ENCODE measurements at places on chromosomes 6 and 20. TPM values are rescaled to one million over a fixed set of nuclear protein-coding genes. Genes with fewer than 3 reads are reported as not detected.

DNA sequence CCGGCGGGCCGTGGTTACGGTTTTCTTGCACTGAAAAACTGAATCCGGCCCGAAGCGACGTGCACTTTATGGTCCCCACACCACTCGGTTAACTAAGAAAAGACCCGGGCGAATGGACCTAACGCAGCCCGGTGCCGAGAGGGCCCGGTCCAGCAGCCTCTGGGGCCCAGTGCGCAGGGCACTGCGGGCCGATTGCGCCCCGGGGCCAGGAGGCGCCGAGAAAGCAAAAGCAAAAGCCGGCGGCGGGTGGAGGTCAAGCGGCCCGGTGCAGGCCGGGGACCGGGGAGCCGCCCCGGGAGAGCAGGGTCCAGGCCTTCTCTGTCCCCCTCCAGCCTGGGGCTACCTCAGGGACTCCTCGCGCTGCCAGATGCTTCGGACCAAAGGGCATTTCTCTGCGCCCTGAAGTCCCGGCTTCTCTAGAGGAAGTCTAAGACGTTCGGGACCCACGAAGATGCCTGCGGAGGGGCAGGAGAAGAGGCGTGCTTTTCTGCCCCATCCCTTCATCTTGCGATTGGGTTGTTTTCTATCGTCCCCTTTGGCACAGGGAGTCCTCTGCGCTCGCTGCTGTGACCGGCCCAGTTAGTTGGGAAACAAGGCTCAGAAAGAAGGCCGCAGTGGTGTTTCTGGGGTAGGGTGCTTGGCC, 4.4 kb downstream of the FOXF2 start:
- no peak overlapping the region for H3K27ac ChIP-seq
- H3K4me1 ChIP-seq, result no peaks in the 10 kb centered on the region
- DNase-seq, result no peak

DNA sequence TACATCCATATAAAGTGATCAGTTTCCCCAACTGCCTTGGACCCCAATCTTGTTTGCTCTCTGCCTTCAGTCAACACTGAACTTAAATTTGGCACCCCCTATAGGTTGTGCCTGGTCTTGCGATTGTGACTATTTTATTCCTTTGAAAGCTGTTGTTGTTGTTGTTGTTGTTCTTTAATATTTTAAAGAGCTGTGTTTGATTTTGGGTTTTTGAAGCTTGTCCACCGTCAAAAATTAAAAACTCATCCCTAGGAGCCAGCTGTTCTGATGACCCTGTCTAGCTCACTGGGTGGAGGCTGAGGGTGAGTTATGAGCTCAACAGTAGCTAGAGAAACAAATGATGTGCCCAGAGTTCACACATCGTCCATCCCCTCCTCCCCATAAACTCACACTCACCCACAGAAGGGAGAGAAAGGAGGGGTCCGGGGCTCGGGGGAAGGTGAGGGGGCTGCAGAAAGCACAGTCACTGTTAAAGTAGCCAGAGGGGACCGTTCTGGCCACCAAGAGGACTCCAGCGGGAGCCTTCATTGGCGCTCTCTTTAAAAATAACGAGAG, 4.0 kb downstream of the SIM1 start:
- DNase-seq, result no peak
- peaks cover 83% of the 10 kb centered on the region for H3K27me3 ChIP-seq
- no peaks in the 10 kb centered on the region for H3K36me3 ChIP-seq

- H3K36me3 ChIP-seq, result no peaks in the 10 kb centered on the region
- no peak for DNase-seq
- H3K4me3 ChIP-seq, result no peak overlapping the region
- no peak overlapping the region for H3K27ac ChIP-seq
- H3K27me3 ChIP-seq, result no peaks in the 10 kb centered on the region
These were observed 266.3 kb downstream of the EPM2A start for GRCh38 chr6:145469021-145469420.

DNA sequence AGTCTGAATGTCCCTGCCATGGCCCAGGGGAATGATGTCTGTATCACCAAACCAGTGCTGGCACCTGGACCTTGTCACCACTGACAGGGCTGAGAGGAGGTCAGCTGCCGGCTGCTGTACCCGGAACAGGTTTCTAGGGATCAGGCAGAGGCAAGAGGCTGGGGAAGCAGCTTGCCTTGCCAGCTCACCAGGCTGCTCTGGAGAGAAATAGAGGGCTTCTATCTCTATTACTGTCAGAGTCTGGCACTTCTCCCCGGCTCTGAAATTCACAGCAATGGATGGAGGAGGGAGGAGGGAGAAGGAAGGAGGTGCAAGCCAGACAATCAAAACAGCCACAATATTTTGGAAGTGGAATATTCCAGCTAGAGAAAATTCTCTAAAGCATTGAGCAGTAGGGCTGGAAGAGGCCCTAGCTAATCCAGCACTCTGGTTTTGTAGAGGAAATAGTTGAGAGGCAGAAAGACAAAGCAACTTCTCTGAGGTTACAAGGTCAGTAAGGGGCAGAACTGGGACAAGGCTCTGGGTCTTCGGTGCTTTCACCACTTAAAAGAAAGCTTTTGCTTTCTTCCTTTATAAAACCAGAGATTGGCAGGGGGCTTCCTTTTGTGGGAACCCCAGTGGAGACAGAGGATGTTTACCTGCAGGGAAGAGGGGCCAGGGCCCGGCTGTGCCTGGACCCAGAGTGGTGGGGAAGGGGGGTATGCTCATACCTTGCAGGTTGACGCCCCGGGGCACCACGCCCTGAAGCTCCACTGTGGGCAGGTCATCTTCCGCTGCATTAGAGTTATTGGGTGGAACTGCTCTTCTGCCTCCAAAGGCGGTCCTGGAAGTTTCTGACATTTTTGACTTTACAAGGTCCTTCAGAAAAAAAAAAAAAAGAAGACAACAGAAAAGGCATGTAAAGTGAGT, 2.4 kb downstream of the F13A1 start:
- no peak overlapping the region for H3K4me3 ChIP-seq
- H3K27me3 ChIP-seq, result peaks cover 51% of the 10 kb centered on the region
- H3K4me1 ChIP-seq, result peaks cover 5% of the 10 kb centered on the region
- no peak overlapping the region for H3K27ac ChIP-seq

The RBCK1 gene
- polyA plus RNA-seq, result 140 TPM

The SOX18 gene
- 17.2 TPM for polyA plus RNA-seq

The PDRG1 gene
- polyA plus RNA-seq, result 16.4 TPM

The IL17A gene
- polyA plus RNA-seq, result 0.21 TPM

The STX11 gene
- 9.6 TPM for polyA plus RNA-seq
